WTC11 (cell line): ENCODE measurements at places on chromosomes 4 and X. TPM values are rescaled to one million over a fixed set of nuclear protein-coding genes. Genes with fewer than 3 reads are reported as not detected.

The GAGE2A gene
- total RNA-seq: 0.62 to 0.83 TPM in 2 of 3 replicates, not detected in the other

The FDCSP gene
- not detected in 3 replicates for total RNA-seq

The JAKMIP1 gene
- 4.0 to 5.6 TPM (median 5.4 TPM) in 3 replicates for total RNA-seq

DNA sequence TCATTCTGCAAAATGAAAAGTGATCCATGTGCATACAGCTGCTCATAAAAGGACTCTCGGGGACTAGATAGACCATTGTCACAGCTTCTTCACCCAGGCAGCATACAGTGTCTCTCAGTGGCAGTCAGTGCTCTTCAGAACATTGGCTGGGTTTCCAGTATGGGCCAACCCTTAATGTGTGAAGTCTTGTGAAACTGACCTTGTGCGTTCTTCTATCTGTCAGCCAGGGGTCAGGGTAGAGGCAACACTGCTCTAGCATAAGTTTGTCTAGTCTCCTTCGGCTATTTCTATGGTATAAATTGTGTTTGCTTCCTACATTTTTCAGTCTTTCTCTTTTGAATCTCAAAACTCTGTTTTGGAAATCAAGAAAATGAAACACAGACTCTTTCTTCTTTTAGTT, 37.0 kb upstream of the SMIM31 start:
- DNase-seq: peak; percentile 26

The GALNT7 gene
- 79.9 to 86.9 TPM (median 82.8 TPM) in 3 replicates for total RNA-seq

- no peak for DNase-seq
Measured at GRCh38 chr4:187961171-187961570, 34.4 kb upstream of the ZFP42 start.

The ADH7 gene
- not detected in 3 replicates for total RNA-seq

GRCh38 chr4:52091801-52092200, 40.7 kb downstream of the SPATA18 start:
- no peak for DNase-seq

DNA sequence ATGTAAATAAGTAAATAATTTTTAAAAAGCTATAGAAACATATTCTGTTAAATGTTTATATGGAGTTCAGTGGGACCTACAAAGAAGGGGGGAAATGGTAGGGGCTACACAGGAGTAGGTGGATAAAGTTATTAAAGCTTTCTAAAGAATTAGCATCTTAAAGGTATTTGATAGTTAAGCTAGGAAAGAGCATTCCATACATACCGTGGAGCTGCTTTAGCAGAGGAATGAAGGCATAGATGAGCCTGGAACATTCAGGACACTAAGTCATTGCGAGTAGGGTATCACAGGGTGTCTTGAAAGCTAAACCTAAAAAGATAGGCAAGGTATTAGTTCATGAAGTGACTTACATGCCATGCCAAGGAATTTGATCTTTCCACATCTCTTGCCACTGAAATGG, 60.4 kb downstream of the SLC10A6 start:
- no peak for DNase-seq

GRCh38 chr4:2927696-2928075, 35.5 kb downstream of the NOP14 start:
- no peak for DNase-seq

- no peak for DNase-seq
Measured at GRCh38 chr4:45078201-45078600, 351.8 kb upstream of the GNPDA2 start.

DNA sequence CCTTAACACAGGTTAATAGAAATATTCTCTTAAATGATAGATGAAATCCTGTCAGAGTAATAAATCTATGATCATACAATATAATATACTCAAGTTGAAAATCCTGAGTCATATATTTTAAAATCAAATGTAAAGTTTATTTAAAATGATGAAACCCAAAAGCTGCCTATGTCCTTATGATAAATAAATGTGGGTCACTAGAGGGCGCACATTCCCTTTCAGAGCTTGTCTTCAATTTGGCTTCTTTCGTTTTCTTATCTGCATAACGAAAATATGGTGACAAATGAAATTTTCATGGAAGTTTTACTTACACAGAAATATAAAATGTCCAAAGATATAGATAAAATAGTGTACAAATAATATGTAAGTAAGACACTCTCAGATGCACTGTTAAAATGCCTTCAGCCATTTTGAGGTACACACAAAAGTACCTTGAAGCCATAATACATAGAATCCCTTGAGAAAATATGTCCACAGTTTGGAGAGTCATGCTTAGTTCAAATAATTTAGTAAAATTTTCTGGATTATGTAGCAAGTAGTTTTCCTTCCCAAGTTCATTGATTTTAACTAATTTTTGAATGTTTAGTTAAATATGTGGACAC, 680.4 kb downstream of the DMD start:
- DNase-seq: no peak

DNA sequence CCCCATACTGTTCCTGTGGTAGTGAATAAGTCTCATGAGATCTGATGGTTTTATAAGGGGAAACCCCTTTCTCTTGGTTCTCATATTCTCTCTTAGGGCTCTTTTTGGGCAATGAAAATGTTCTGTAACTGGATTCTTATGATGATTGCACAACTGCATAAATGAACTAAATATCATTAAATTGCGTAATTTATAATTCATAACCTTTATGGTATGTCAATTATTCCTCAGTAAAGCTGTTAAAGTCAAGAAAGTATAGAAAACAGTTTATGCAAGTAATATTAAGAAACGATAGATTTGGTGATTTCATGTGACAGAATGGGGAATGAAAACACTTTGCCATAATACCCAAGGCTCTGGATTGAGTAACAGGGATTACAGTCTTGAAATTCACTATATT, 33.5 kb upstream of the SPANXD start:
- DNase-seq: no peak

DNA sequence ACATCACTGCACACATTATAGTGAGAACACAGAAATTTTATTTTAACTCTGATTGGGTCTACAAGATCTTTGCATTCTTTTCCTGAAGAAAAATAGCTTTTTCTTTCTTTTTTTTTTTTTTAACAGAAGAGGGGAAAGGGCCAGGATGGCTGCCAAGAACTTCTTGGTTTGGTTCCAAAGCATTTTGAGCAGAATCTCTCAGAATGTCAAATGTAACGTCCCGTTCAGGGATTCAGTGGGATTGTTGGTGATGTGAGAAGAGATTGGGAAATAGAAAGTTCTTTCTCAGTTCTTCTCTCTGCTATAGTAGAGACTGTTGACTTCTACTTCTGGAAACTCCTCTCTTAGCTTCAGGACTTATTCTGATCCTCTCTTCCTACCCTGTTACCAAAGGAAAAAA, 70.9 kb upstream of the CBR4 start:
- no peak for DNase-seq

GRCh38 chrX:1486749-1487361, 34.1 kb upstream of the ASMTL start:
- no peak for DNase-seq

- DNase-seq: no peak
Measured at GRCh38 chr4:129046055-129046959, 47.0 kb downstream of the SCLT1 start.

- no peak for DNase-seq
Measured at GRCh38 chr4:9983211-9983610, 38.1 kb downstream of the SLC2A9 start.

GRCh38 chrX:154840856-154841255, 6.4 kb upstream of the SMIM9 start:
- DNase-seq: no peak

The GUCY1A1 gene
- total RNA-seq: 0.11 to 0.20 TPM in 2 of 3 replicates, not detected in the other

The RPS6KA6 gene
- 13.1 to 14.8 TPM (median 13.3 TPM) in 3 replicates for total RNA-seq

DNA sequence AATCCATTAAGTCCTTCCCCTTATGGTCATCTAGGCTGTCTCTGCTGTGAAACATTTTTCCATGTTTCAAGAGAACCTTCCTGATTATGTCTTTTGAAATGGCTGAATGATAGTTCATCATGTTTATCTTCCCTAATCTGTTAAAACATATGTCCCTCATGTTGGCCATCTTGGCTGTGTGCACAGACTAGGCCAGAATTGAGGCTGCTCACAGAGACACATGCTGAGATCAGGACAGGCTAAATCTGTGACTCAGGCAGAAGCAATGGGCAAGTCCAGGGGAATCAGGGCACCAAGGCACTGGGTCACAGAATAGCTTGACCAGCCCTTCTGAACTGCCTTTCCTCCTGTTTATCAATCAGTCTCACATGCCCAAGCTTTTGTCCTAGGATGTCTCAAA, 78.3 kb downstream of the FHDC1 start:
- DNase-seq: no peak

The APOO gene
- 41.6 to 55.5 TPM (median 46.9 TPM) in 3 replicates for total RNA-seq

The SHROOM3 gene
- total RNA-seq: 52.2 to 71.9 TPM (median 52.6 TPM) in 3 replicates

The SUPT20HL2 gene
- total RNA-seq: not detected in 3 replicates

- DNase-seq: no peak
Measured at GRCh38 chrX:117397844-117398243, 718.8 kb downstream of the KLHL13 start.

- DNase-seq: no peak
Measured at GRCh38 chr4:36163198-36163597, 81.1 kb downstream of the ARAP2 start.

The TLR8 gene
- total RNA-seq: not detected in 3 replicates

The TEX11 gene
- total RNA-seq: 0.18 to 0.31 TPM (median 0.23 TPM) in 3 replicates

DNA sequence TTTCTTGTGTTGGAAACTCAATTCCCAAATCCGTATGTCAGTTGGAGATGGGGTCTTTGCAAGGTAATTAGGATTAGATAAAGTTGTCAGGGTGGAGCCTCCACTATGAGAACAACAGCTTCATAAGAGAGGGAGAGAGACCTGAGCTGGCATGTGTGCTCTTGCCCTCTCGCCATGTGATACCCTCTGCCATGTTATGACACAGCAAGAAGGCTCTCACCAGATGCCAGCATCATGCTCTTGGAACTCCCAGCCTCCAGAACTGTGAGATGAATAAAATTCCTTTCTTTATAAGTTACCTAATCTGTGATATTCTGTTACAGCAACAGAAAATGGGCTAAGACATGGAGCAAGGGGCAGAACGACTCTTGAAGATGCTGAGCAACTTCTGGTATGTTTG, 201.9 kb upstream of the BOD1L1 start:
- DNase-seq: no peak

- no peak for DNase-seq
Measured at GRCh38 chr4:104693601-104694201, 199.0 kb upstream of the CXXC4 start.

The DUSP21 gene
- total RNA-seq: not detected in 3 replicates

- DNase-seq: no peak
Measured at GRCh38 chr4:132227151-132227856, 921.8 kb upstream of the PCDH10 start.

DNA sequence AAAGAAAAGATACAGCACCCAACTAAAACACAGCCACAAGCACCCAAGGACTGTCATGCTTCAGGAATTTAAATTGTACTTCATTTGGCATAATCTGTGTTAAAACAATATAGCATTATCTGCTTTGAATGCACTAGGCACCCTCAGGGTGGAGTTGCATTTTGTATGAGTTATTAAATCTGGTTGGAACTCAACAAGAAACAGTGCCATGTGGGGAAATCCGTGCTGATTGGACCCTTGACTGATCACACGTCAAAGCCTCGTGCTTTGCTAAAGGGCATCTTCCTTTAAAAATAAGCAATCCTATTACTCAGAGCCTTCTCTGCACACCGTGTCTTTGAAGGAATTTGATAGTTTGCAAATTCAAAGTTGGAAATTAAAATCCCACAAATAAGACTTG, 35.4 kb downstream of the IGFBP7 start:
- DNase-seq: no peak

GRCh38 chr4:143186649-143187048, 1.9 kb downstream of the USP38 start:
- DNase-seq: no peak

DNA sequence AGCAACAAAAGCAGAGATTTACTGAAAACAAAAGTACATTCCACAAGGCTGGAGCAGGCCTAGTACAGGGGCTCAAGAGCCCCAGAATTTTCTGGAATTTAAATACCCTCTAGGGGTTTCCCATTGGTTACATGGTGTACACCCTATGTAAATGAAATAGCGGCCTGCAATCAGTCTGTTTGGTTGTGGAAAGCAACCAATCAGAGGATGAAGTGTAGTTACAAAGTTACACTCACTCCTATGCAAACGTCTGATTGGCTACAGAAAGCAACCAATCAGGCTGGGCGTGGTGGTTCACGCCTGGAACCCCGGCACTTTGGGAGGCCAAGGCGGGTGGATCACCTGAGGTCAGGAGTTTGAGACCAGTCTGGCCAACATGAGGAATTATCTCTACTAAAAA, 13.8 kb upstream of the TXLNG start:
- peak; percentile 24 for DNase-seq

DNA sequence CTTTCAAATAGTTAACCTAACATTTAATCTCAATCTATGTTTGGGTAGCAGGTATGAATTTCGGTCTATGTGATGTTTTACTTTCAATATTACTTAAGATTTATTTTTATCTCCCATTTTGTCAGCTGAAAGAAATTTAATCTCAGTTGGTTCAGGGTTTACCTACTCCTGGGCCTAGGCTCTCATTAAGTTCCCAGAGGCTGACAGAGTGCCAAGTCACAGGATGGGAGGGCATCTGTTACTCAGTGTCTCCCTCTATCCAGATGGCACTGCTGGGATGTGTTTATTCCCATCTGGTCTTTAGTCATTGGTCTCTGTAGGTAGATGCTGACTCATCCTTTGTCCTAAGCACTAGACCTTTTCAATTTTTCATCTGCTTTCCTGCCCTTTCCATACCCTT, 129.4 kb upstream of the ARSJ start:
- DNase-seq: no peak

- DNase-seq: no peak
Measured at GRCh38 chr4:137065311-137065710, 467.0 kb downstream of the PCDH18 start.

The ESX1 gene
- not detected in 3 replicates for total RNA-seq

The SERTM2 gene
- total RNA-seq: 0.18 to 0.41 TPM (median 0.37 TPM) in 3 replicates

GRCh38 chr4:11791797-11792196, 363.1 kb upstream of the HS3ST1 start:
- no peak for DNase-seq

DNA sequence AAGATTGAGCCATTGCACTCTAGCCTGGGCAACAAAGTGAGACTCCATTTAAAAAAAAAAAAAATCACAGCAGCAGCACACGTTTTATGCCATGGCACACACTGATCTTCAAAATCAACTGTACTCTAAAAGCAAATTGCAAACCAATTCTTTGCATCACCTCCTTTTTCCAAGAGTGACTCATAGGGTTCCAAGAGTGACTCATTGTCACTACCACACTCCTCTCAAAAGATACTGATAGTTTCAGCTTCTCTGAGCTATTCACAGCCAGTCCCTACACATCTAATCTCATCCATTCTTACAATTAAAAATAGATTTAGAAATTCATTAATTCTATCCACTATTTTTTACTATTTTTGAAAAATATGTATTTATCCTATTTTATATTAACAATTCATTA, 1494.9 kb upstream of the AGA start:
- DNase-seq: no peak
